ENCODE measurements at places on chromosomes 7 and 10.

GRCh38 chr7:42197451-42197850 is 39.6 kb downstream of the GLI3 start:
- DNase-seq, result peak; percentile 25

DNA sequence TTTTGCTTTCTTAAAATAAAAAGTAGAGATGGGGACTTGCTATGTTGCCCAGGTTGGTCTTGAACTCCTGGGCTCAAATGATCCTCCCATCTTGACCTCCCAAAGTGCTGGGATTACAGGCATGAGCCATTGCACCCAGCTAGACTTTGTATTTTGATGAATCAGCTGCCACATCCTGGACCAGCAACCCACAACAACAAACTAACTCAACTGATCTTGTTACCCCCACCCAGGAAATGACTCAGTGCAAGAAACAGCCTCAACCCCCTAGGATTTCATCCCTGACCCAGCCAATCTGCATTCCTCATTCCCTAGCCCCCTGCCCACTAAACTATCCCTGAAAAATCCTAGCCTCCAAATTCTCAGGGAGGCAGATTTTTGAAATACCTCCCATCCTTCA is 123.8 kb downstream of the IPMK start:
- DNase-seq, result no peak

- no peak for DNase-seq
These were observed 262.1 kb downstream of the LRMDA start for GRCh38 chr10:75693489-75693888.

- DNase-seq, result no peak
These were observed 69.7 kb downstream of the MGAM2 start for GRCh38 chr7:142181211-142181610.

- no peak for DNase-seq
These were observed 153.9 kb upstream of the PCBD1 start for GRCh38 chr10:71042216-71042615.

- DNase-seq, result peak; percentile 36
These were observed 114.9 kb downstream of the HDAC9 start for GRCh38 chr7:18610331-18610948.

- no peak for DNase-seq
These were observed 173.8 kb upstream of the PPP2R2D start for GRCh38 chr10:131726967-131727366.

DNA sequence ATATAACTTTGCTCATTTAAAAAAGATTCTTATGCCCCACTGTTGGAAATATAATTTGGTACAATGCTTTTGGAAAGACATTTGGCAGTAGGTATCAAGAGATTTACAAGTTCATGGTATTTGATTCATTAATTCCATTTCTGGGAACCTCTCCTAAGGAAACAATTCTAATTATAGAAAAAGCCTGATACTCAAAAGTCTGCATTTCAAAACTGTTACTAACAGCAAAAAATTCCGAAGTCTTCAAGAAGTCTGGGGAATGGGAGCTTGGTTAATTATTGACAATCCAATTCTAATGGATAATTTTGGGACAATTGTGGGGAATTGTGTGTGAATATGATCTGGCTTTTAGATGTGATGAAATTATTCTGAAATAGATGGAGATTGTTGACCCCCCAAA is 59.6 kb downstream of the HDAC9 start:
- DNase-seq, result no peak

- DNase-seq, result no peak
These were observed 143.8 kb upstream of the BMPER start for GRCh38 chr7:33761449-33762080.

DNA sequence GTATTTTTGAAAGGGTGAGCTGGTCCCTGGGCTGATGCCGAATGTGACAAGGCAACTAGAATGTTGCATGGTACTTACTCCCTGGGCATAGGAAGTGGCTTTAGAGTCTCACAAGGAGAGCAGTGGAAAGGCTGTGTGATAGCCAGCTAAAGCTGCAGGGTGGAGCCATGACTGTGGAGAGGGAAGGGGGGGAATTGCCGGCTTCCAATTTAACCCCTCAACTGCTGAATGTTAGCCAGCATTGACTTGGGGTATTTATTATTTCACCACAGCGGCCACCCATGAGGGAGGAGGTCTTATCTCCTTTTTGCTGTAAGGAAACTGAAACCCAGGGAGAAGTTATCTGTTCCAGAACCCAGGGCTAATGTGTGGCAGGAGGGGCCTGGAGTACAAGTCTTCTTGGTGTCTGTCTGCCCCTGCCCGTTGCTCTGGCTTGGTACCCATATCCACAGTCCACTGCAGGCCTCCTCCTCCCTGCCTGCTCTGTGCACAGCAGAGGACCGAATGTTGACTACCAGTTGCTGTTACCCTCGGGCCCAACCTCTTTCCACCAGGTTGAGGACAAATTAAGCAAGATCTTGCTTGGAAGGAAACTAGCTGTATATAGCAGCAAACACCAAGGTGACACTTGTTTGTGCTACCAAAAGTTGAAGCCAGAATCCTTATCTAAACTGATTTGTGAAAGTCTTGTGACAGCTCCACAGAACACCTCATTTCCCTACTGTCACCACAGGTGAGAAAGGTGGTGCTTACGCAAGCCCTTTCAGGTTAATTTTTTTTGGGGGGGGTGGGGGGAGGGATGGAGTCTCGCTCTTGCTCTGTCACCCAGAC is 37.6 kb downstream of the WBP1L start:
- DNase-seq, result no peak

DNA sequence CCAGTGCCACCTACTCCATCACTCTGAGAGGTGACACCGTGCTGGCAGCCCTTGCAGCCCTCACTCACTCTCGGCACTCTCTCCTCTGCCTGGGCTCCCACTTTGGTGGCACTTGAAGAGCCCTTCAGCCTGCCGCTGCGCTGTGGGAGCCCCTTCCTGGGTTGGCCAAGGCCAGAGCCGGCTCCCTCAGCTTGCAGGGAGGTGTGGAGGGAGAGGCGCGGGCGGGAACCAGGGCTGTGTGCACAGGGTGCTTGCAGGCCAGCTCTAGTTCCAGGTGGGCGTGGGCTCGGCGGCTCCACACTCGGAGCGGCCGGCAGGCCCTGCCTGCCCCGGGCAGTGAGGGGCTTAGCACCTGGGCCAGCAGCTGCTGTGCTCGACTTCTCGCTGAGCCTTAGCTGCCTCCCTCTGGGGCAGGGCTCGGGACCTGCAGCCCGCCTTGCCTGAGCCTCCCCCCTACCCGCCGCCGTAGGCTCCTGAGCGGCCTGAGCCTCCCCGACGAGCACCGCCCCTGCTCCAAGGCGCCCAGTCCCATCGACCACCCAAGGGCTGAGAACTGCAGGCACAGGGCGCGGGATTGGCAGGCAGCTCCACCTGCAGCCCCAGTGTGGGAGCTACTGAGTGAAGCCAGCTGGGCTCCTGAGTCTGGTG is 48.7 kb upstream of the SLC35G1 start:
- DNase-seq, result no peak

DNA sequence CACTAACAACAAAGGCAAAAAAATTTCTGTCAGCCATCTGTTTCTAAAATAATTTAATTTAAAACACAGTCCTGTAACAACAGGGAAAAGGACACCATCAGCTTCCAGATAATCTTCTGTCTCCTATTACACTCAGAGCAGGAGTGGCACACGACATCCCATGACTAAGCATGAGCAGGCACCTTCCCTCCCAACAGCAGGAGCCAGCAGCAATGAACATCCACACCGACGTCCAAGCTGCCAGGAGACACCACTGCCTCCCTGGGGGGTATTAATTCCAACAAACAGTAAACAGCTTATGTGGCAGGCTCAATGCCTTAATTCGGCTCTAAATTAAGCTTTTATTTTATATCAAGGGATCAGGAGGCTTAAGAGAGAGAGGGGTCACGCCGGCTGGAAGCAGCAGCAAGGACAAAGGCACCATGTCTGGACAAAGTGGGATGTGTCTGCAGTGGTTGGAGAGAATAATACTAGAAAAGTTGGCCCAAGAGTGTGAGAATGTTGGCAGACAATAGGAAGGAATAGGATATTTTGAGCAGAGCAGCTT is 45.7 kb downstream of the KIAA1549 start:
- peak; percentile 41 for DNase-seq

- DNase-seq, result no peak
These were observed 142.9 kb upstream of the TRIM24 start for GRCh38 chr7:138317044-138317596.

GRCh38 chr7:23471106-23471859 is 992 bp upstream of the IGF2BP3 start:
- no peak for DNase-seq

GRCh38 chr10:29519659-29520058 is 115.1 kb downstream of the SVIL start:
- DNase-seq, result no peak

GRCh38 chr7:68073701-68074100 is 1077.1 kb downstream of the TYW1 start:
- DNase-seq, result peak; percentile 14

DNA sequence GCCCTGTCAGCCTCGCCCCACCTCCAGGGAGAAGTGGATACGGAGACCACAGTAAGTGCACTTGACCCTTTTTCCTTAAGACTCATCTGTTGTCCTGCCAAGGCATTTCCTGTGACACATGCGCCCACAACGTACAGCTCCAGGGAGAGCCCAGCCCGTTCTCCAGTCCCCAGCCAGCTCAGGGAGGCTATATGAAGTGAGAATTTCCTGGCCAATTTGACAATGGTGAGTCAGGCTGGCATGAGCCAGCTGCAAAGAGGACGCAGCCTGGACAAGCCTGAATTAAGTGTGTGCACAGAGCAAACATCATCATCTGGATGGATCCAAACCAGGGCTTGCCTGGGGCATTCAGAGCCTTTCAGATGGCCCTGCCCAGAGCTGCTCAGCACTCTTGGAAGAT is 244.8 kb downstream of the KCNMA1 start:
- DNase-seq, result peak; percentile 97

DNA sequence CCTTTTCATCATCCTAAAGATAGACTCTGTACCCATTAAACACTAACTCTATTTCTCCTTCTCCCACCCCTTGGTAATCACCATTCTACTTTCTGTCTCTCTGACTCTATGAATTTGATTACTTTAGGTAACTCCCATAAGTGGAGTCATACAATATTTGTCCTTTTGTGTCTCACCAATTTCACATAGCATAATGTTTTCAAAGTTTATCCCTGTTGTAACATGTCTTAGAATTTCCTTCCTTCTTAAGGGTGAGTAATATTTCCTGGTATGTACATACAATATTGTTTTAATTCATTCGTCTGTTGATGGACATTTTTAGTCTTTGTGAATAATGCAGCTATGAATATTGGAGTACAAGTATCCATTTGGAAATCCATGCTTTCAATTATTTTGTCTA is 50.9 kb upstream of the CDCA7L start:
- DNase-seq, result peak; percentile 18

- no peak for DNase-seq
These were observed 24.7 kb downstream of the PDGFA start for GRCh38 chr7:494906-495305.

DNA sequence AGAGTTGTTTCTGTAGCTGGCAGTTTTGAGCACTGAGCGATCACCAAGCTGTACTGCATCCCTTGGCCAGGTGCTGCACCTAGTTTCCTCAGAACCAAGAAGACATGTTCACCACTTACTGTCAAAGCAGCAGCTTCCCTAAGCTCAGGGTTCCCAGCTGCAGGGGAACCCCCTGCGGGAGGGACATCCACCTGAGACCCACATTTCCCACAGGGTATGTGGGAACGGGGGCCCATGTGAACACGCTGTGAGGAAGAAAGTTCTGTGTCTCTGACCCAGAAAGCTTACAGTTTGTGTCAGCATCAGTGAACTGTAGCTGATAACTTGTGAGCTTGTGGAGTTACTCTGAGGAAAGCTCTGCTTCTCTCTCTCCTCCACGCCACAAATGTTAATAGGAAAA is 436.8 kb upstream of the IGFBP3 start:
- DNase-seq, result no peak

- DNase-seq, result no peak
These were observed 144.5 kb downstream of the PTPRN2 start for GRCh38 chr7:158443014-158443687.

- peak; percentile 73 for DNase-seq
These were observed 905 bp downstream of the C1GALT1 start for GRCh38 chr7:7183061-7183837.

GRCh38 chr7:87216701-87217508 is 2.6 kb downstream of the TMEM243 start:
- no peak for DNase-seq

GRCh38 chr10:11209830-11210181 is 192.1 kb downstream of the CELF2 start:
- no peak for DNase-seq

- no peak for DNase-seq
These were observed 1.2 kb downstream of the VPS37D start for GRCh38 chr7:73668886-73669230.

- no peak for DNase-seq
These were observed 197.3 kb downstream of the PHF14 start for GRCh38 chr7:11170863-11171568.

All from NCI-H226 (cell line).